GM13977 (cell line): ENCODE measurements at places on chromosomes 4 and X.

DNA sequence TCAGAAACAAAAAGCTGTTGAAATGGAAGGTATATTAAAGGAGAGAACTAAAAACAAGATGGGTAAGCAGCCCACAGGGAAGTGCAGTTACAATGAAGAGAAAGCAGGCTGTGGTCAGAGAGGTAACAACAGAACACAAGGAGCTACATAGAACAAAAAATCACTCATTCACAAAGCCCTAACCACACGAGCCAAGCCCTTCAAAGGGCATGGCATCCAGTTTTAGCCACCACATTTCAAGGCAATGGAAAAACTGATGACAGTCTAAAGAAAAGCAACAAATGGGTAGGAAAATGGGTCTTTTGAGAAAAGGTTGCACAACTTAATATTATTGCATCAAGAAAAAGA, 37.5 kb downstream of the KDR start:
- no peak for DNase-seq

DNA sequence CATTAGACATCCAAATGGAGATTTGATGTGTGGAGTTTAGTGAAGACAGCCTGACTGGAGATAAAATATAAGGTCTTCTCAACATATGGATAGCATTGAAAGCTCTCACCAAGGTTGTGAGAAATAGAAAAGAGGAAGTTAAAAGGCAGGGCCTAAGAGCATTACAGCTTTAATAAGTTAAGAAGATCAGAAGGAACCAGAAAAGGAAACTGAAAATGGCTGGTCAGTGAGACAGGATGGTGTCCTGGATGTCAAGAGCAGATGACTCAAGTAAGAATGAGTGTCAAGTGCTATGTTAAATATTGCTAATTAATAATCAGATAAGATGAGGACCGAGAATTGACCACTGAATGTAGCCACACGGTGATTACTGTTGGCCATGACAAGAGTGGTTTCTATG, 642.9 kb downstream of the STPG2 start:
- DNase-seq, result peak; percentile 0

- no peak for DNase-seq
These were observed 11.0 kb upstream of the FGF5 start for GRCh38 chr4:80255329-80256095.

DNA sequence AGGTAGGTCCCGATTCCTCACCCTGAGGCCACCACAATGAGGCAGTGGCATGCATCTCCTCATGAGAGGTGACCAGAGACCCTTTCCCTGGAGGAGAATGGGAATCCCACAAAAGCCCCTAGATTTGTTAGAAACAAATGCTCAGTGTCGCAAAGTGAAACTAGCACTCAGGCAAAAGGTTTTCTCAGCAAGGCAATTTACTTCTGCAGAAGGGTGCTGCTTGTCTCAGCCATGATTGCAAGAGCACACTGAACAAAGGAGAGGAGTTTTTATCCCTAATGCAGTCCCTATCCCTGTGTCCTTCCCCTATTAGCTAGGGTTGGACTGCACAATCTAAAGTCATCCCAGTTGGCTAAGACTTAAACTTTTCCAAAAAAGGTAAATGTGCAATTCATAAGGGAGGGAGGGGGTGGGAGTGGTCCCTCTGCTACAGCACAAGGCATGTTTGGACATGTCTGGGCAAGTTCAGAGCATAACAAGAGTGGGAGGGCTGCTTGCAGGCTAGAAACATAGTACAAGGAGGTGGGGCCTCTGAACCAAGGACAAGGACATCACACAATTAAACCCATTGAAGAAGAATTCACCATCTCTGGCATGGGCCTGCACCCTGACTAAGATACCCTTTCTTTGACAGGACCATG, 185.3 kb downstream of the CCNG2 start:
- DNase-seq, result no peak

- DNase-seq, result no peak
These were observed 221.2 kb downstream of the PPP4R3C start for GRCh38 chrX:27241981-27242380.
